CD4-positive, alpha-beta T cell treated with Interleukin-12 subunit alpha and Interleukin-12 subunit beta, for 1 hour (primary cell): ENCODE measurements at places on chromosomes 1 and 21.
A peak's percentile ranks its signal among the peaks of the same experiment; 100 is the strongest.

- DNase-seq: no peak
Measured at GRCh38 chr1:26094076-26094669, 17.5 kb upstream of the PDIK1L start.

- DNase-seq: no peak
Measured at GRCh38 chr1:166237675-166238074, 70.9 kb upstream of the FAM78B start.

DNA sequence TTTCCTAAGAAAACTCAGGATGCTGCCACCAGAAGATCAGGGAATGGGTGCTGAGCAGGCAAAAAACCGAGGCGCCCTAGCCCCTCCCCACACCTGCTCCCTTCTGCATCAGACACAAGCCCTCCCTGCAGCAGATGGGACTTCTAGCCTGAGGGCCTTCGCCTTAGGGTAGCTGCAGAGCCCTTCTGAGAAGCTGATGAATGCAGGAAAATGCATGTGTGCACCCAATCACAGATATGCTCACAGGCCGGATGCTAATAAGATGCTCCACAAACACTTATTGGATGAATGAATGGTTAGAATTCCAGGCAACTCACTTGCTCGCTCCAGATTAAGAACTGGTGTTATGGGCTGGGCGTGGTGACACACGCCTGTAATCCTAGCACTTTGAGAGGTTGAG, 6.8 kb upstream of the C1orf210 start:
- DNase-seq: no peak

GRCh38 chr1:204791453-204792353, 79.0 kb upstream of the NFASC start:
- peak; percentile 74 for DNase-seq

GRCh38 chr1:186999506-186999905, 170.8 kb downstream of the PLA2G4A start:
- no peak for DNase-seq

DNA sequence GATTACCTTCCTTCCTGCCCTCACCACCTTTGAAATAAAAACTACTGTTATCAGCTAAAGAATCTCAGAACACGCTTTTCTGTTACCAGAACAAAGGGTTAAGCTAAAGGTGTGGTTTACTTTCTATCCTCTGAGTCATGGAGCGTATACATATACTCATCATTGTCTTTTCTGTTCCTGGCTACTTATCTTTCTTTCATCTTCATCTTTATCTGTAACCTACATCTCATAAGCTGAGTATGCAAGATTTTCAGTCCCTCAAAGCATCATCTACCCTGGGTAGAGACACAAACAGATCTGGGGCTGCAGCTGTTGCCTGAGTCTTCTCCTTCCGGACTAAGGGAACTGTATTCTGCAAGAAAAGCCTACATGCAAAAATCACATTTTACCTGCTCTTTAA, 75.6 kb downstream of the LMO4 start:
- peak; percentile 39 for DNase-seq

DNA sequence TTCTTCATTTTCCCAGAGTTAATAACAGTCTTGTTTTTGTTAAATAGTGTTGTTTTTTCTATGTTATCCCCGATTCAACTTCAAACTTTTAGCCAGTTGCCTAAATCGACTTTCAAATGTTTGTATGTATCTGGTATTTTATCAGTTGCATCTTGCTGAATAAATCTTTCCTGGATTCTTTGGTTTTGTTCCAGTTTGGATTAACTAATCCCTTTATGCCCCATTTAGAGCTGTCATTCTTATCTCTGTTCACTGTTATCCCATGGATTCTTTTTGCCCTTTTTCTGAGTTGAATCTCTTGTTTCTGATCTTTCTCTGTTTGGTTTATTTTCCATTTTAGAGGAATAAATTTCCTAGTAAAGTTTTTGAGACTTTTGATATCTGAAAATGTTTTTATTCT, 31.1 kb upstream of the PTCH2 start:
- no peak for DNase-seq

DNA sequence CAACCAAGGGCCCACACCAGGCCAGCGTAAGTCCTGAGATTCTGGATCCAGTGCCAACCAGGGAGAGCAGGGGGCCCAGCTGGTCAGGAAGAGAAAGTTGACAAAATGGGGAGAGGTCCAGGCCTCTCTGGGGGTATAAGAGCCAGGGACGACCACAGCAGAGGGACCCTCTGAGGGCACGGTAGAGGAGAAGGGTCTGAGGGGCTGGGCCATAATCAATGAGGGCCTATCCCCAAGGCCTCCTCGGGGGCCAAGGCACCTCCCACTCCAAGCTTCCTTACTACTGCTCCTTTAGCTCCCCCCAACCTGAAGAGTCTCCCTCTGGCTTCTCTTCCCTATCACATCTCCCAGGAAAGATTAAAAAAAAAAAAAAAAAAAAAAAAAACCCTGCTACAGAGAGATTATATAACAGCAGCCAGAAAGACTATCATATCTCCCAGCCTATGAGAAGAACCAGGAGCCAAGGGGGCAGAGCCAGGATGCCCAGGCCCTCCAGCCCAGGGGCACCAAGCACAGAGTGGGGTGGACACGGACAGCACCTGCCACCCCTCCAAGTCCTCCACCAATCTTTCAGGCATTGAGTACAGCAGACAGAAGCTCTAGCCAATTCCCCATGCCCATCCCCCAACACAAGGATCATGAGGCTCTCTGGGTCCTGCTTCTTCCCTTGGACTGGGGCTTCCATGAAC, 2.7 kb downstream of the MEF2D start:
- DNase-seq: no peak
